ENCODE measurements at places on chromosomes 1 and 21.
A peak's percentile ranks its signal among the peaks of the same experiment; 100 is the strongest.

DNA sequence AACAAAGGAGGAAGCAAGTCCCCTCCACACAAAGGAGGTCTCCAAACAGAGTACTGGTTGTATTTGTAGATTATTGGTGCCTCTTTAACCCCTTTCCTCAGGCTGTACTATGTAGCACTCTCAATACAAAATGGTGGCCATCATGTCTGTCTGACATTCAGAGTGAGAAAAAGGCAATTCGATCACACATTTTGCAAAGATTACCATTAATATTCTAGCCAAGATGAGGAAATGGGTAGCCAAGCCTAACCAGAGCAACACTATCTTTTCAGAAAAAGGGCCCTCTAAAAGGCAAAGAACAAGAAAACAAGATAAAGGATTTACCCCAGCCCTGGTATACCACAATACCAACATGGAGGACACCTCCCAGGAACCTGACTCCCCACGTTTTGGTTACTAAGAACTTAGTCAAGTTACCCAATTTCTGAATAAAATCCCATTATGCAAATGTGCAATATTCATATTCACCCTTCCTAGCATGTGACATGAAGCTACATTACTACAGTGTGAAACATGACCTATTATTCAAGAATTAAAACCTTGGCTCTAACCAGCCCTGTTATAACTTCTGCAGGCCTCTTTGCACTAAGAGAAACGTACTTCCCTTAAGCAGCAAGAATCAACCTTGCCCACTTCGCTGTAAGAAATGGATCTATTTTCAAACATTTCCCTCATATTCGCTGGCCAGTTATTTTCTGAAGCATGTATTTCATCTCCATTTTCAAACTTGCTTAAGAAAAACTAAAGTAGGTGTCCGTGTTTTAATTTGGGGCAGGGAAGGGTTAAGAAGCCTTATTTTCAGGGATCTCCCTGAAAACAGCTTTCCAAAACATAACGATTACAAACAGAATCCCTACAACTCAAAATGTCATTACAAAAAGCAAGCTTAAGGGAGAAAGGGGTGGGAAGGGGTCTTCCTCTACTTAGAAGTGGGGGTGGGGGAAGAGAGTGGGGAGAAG lies 2.1 kb downstream of the KDM5B start:
- no peak for DNase-seq

DNA sequence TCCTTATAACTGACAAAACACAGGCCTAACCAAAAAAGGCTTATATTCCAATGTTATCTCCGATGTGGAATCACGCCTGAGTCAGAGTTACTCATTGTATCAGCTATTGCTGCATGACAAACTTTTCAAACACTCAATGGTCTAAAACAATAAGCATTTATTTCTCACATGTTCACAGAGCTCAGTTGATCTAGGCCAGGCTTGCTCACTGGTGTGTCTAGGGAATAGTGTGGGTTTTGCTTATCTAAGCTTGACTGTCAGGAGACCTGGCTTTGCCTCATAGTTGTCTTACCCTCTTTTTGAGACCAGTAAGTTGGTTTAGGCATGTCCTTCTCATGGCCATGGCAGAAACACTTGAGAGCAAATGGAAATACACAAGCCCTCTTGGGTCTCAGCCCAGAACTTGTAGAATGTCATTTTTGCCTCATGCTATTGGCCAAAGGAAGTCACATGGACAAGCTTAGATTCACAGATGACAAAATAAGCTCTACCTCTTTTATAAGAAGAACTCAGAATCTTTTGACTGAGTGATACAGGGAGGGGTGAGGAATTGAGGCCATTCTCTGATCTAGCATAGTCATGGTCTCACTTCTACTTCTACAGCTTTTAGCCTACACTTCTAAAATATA lies 130.8 kb downstream of the HMCN1 start:
- no peak for DNase-seq

- DNase-seq, result no peak
Observed at GRCh38 chr1:102191723-102192122, 195.0 kb upstream of the OLFM3 start.

DNA sequence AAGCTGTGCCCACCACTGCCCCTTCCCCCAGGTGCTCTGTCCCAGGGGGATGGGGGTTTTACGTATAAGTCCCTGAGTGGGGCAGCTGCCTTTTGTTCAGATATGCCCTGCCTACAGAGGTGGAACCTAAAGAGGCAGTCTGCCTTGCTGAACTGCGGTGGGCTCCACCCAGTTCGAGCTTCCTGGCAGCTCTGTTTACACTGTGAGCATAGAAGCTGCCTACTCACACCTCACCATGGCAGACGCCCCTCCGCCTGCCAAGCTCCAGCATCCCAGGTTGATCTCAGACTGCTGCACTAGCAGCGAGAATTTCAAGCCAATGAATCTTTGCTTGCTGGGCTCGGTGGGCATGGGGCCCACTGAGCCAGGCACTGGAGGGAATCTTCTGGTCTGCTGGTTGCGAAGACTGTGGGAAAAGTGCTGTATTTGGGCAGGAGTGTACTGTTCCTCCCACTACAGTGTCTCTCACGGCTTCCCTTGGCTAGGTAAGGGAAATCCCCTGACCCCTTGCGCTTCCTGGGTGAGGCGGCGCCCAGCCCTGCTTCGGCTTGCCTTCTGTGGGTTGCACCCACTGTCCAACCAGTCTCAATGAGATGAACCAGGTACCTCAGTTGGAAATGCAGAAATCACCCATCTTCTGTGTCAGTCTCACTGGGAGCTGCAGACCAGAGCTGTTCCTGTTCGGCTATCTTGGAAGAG lies 17.6 kb upstream of the RWDD3 start:
- no peak for DNase-seq

DNA sequence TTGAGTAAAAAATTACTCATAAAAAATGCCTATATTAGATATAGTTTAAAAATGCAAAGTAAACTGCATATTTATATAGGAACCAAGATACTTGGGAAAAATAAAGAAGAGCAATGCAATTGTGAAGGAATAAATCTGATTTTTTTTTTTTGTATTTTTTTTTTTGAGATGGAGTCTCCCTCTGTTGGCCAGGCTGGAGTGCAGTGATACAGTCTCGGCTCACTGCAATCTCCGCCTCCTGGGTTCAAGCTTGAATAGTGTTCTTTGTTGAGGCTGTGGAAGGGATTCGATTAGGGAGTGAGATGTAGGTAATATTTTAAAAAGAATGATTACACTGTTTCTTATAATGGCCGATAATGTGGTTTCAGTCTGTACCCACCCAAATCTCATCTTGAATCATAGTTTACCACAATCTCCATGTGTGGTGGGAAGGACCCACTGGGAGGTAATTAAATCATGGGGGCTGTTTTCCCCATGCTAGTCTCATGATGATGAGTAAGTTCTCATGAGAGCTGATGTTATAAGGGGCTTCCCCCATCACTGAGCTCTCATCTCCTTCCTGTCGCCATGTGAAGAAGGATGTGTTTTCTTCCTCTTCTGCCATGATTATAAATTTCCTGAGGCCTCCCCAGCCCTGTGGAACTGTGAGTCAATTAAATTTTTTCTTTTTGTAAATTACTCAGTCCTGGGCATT lies 1765.9 kb downstream of the PLA2G4A start:
- no peak for DNase-seq

GRCh38 chr1:154607609-154608396 lies at the start of gene ADAR:
TSS of gene ADAR (minus strand) at chr1:154608186. CDS start at chr1:154608006, 180 bp downstream.
- DNase-seq, result peak; percentile 68

- DNase-seq, result no peak
Observed at GRCh38 chr1:230123280-230124185, 56.5 kb downstream of the GALNT2 start.

GRCh38 chr1:8825985-8826481 lies 8.6 kb upstream of the RERE start:
- no peak for DNase-seq

DNA sequence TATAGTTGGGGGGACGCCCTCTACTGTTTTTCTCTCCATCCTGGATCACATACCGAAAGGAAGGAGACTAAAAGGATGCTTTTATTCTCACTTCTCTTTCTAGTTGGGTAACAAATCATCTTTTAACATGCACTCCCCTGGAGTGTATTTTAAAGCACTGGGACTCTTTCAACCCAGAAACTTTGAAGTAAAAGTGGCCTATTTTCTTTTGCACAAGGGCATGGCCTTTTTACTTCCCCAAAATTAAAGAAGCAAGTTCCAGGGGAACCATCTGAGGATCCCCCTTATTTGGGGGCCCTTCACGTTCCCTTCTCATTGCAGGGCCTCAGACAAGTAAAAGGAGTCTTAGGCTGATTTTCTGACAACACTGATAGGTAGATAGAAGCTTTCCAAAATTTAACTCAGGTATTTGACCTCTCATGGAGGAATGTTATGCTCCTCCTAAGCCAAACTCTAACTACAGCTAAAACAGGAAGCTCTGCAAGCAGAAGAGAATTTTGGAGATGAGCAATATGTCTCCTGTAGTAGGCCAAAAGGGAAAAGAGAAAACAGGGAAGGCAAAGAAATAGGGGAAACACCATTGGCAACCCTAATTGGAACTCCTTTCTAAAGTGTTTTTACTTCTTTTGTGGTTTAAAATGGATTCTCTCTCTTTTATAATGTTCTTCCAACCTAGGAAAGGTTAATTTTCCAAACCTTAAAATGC lies 8.9 kb upstream of the CD46 start:
- DNase-seq, result no peak

DNA sequence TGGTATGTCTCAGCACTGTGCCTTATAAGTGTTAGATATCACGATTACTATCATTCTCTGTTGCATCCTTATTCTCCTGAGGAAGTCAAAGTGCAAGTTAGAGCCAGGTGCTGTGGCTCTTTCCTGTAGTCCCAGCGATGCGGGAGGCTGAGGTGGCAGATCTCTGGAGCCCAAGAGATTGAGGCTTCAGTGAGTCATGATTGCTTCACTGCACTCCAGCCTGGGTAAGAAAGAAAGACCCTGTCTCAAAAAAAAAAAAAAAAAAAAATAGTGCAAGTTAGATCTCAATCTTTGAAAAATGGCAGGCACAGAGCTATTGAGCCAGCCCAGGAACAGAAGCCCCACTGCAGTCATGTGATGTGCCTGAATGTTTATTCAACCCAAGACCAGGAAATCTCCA lies 147.8 kb upstream of the POGK start:
- no peak for DNase-seq

- no peak for DNase-seq
Observed at GRCh38 chr1:207040181-207040533, 7.6 kb upstream of the C1orf116 start.

- DNase-seq, result no peak
Observed at GRCh38 chr1:10252508-10252907, 42.1 kb downstream of the KIF1B start.

DNA sequence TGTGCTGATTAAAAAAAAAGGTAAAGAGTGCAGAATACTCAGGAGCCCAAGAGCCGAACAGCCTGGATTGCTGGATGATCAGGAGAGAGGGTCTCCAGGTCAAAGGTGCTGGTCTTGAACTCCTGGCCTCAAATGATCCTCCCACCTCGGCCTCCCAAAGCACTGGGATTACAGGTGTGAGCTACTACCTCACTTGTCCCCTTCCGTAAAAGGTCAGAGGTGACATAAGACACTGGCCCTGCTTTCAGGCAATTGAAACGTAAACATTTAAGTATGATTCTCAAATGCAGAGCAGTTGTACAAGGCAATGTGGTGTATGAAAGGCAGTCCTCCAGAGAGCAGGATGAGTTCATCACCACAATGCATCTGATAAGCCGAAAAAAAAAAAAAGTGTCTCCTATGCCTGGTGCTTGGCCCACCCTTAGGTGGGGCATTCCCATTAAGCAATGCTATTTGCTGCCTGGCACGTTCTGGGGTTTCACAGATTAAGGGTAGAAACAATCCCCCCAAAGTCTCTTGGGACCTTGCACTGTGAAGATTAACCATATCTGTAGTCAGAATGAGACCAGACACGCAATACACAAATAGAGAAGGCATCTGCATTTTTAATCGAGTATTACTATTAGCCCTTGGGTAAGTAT lies 47.7 kb downstream of the PARP1 start:
- DNase-seq, result no peak

DNA sequence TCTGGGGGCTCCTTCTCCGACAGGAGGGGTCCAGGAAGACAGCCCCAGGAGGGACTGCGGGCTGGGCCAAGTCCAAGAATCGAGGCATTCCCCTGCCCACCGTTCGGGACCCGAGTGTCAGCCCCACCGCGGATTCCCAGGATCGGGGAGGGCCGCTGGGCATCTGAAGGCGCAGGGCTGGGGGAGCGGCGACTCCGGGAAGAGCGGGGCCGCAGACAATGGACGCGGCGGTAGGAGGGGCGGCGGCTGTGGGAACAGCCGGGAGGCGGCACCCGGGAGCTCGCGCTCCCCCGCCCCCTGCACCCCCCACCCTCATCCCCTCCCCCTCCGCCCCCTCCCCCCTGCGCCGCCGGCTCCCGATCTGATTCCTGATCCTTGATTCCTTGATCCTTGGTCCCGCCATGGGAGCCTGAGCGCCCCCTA lies at the start of gene VANGL2:
Gene VANGL2, plus strand, starts transcription at position 342 of the 423 bp plus-strand sequence. CDS start 15,274 bp downstream, outside the sequence.
- no peak for DNase-seq

DNA sequence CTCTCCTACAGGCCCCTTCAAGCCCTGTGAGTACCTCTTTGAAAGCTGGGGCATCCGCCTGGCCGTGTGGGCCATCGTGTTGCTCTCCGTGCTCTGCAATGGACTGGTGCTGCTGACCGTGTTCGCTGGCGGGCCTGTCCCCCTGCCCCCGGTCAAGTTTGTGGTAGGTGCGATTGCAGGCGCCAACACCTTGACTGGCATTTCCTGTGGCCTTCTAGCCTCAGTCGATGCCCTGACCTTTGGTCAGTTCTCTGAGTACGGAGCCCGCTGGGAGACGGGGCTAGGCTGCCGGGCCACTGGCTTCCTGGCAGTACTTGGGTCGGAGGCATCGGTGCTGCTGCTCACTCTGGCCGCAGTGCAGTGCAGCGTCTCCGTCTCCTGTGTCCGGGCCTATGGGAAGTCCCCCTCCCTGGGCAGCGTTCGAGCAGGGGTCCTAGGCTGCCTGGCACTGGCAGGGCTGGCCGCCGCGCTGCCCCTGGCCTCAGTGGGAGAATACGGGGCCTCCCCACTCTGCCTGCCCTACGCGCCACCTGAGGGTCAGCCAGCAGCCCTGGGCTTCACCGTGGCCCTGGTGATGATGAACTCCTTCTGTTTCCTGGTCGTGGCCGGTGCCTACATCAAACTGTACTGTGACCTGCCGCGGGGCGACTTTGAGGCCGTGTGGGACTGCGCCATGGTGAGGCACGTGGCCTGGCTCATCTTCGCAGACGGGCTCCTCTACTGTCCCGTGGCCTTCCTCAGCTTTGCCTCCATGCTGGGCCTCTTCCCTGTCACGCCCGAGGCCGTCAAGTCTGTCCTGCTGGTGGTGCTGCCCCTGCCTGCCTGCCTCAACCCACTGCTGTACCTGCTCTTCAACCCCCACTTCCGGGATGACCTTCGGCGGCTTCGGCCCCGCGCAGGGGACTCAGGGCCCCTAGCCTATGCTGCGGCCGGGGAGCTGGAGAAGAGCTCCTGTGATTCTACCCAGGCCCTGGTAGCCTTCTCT lies 23.5 kb downstream of the UBE2T start:
- no peak for DNase-seq

GRCh38 chr1:58238846-58239245 lies 307.7 kb downstream of the OMA1 start:
- no peak for DNase-seq

GRCh38 chr21:45957981-45958600 lies 23.5 kb upstream of the COL6A1 start:
- no peak for DNase-seq

- DNase-seq, result no peak
Observed at GRCh38 chr1:15187175-15188129, 33.9 kb downstream of the TMEM51 start.

- DNase-seq, result no peak
Observed at GRCh38 chr1:96730574-96731298, 9.2 kb downstream of the PTBP2 start.
